ENCODE measurements at places on chromosomes 6 and 20. TPM values are rescaled to one million over a fixed set of nuclear protein-coding genes. Genes with fewer than 3 reads are reported as not detected.

The IRF4 gene
- not detected for total RNA-seq

The ITPA gene
- total RNA-seq: 144 TPM

The SCUBE3 gene
- 1.0 TPM for total RNA-seq

The SERPINB6 gene
- 52.6 TPM for total RNA-seq

The HLA-DQB2 gene
- not detected for total RNA-seq

The WTAP gene
- total RNA-seq: 114 TPM

The HLA-DRA gene
- total RNA-seq: 0.61 TPM
